Dorsolateral prefrontal cortex (tissue), 122 donors: ENCODE measurements at places on chromosomes 7 and 10. TPM values are rescaled to one million over a fixed set of nuclear protein-coding genes. Genes with fewer than 3 reads are reported as not detected.

ANXA8L1 gene
- not detected for total RNA-seq

C10orf105 gene
- 5.2 TPM for total RNA-seq

TAS2R38 gene
- total RNA-seq: not detected

WEE2 gene
- 0.28 TPM for total RNA-seq

SUN3 gene
- total RNA-seq: 0.75 TPM

PHYHIPL gene
- total RNA-seq: 115 TPM

NPSR1 gene
- 1.4 TPM for total RNA-seq

C10orf143 gene
- 7.9 TPM for total RNA-seq

AOC1 gene
- total RNA-seq: not detected

PTN gene
- total RNA-seq: 62.1 TPM

C10orf90 gene
- total RNA-seq: 35.1 TPM

NPC1L1 gene
- total RNA-seq: not detected

MKI67 gene
- total RNA-seq: 1.3 TPM

PRRT4 gene
- 5.7 TPM for total RNA-seq

BLNK gene
- 11.4 TPM for total RNA-seq

PITX3 gene
- not detected for total RNA-seq
